ENCODE measurements at places on chromosomes 2 and 18.
A peak's percentile ranks its signal among the peaks of the same experiment; 100 is the strongest.

GRCh38 chr2:68744366-68744912, 9.8 kb downstream of the ARHGAP25 start:
- DNase-seq = no peak

DNA sequence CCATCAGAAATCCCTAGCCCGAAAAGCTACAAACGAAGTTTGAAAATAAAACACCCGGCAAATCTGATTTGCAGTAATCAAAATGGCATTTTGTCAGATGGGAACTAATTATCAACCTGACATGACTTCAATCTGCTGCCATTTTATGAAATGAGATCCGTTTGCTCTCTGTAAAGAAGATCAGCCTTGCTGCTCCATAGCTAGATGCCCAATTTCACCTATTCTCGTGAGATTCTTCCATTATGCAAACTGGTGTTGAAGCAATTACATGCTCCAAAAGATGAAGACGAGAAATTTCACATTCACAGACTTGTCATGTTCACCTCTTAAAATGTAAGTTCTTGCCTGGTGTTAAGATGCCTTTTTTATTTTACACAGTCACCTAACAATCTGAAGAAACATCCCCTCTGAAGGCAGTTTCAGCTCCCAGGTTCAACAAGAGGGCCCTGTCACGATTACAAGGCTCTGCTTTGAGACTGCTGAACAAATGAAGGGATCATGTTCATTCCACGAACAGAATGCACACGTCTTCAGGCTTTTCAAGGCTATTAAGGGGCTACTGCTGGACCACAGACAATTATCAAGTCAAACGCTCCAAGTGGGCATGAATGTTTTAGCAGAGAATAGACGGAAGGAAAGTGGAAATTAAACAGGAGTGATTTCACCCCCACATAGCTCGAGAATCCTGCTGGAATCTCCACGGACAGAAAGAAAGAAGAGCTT, 172.6 kb upstream of the PID1 start:
- no peak for DNase-seq

GRCh38 chr2:38959938-38960608, 70.4 kb downstream of the ARHGEF33 start:
- peak; percentile 9 for DNase-seq

- DNase-seq = peak; percentile 48
Observed at GRCh38 chr2:48114256-48114655, 208.0 kb upstream of the FBXO11 start.

GRCh38 chr2:128617661-128618060, 299.0 kb upstream of the HS6ST1 start:
- no peak for DNase-seq

- DNase-seq = no peak
Observed at GRCh38 chr18:61847164-61847791, 45.5 kb downstream of the RNF152 start.

- no peak for DNase-seq
Observed at GRCh38 chr18:56823986-56824565, 172.9 kb downstream of the WDR7 start.

GRCh38 chr2:137797641-137798040, 166.6 kb upstream of the HNMT start:
- DNase-seq = no peak

DNA sequence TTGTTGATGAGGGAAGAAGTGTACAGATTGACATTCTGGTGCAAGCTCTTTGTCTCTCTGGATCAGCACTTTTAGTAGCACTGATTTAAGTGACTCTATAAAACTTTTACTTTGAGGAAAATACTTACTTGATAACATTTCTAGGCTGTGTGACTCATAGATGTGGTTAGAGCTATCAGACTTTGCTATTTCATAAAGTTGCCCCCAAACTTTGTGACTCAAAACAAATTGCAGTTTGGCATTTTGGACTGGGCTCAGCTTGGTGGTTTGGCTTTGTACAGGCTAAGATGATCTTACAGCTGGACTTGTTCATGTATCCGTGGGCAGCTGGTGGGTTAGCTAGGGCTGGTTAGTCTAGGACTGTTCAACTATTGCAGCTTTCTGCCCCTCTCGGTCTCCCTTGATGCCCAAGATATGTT, 42.1 kb upstream of the GLS start:
- DNase-seq = no peak

GRCh38 chr18:58223717-58224424, 179.8 kb downstream of the NEDD4L start:
- DNase-seq = no peak

DNA sequence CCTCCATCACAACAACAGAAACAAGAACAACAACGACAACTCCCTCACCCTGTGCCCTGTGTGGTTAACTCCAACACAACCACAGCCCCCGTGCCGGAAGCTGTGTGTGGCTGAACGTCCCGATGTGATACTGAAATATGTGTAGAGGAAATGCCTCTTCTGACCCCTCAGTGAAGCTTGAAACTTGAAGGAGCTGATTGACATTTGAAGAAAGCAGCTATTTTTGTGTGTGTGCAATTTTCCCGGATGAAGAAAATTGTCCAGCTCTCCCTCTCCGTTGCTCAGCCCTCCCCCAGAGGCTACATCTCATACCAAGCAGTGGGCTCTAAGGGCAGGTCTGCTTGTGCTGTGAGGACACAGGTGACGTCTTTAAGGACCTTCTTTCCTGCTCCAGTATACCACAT, 173.8 kb downstream of the ICOS start:
- peak; percentile 8 for DNase-seq

DNA sequence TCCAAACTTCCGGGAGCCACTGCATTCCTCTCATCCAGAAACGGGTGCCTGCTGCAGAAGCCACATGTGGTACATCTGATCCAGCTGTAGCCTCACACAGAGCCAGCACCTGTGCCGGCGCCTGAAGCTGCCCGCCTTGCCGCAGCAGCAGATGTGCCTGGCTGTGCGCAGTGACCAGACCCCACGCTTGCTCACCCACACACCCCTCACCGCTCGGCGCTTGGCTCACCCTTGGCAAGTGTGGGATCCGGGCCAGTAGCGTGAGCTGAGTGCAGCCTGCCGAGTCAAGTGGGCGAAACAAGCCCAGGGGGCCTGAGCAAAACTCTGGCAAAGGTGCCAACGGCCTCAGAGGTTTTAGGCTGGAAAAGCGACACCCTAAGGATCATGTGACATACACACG, 220.1 kb upstream of the TMEFF2 start:
- no peak for DNase-seq

GRCh38 chr2:233854241-233854981, at the start of gene HJURP:
TSS of gene HJURP (minus strand) at chr2:233854535. CDS start at chr2:233854500, 35 bp downstream.
- peak; percentile 73 for DNase-seq

GRCh38 chr2:104236491-104236890, 617.4 kb upstream of the POU3F3 start:
- DNase-seq = no peak

GRCh38 chr2:46298522-46299353, 1.5 kb downstream of the EPAS1 start:
- DNase-seq = no peak

DNA sequence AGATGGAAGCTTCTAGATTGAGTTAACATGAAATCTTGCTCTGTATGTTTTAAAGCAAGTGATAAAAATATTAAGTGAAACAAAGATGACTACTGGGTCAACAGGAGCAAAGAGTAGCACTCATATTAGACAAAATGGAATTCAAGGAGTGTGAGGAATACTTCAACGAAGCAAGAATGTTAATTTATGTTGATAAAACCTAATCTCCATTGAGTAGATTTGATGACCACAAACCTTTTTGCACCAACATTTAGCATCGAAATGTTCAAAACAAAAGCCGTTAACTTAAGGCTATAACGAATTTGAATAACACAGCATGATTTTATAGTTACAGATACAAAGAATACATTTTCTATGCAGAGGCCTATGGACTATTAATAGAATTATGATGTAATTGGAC, 35.7 kb downstream of the MRPS9 start:
- DNase-seq = no peak

- DNase-seq = no peak
Observed at GRCh38 chr2:164739966-164740365, 101.7 kb downstream of the COBLL1 start.

DNA sequence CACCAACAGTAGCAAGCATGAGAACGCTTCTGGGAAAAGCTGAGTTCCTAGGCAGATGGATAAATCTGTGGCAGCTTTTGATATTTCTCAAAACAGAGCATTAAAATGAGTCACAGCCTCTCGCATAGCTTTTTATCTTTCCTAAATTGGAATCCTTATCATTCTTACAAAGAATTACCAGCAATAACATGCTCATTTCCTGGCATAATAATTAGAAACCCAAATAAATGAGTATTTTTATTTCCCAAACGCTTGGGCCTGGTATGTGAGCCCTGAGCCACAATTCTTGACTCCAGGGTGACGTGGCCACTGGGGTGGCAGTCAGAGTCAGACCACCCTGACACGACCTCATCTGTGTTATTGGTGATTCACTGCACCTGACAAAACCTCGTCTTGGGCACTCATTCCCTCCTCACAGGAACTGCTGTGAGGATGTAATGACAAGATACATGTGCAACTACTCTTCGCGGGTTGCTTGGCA, 210.7 kb downstream of the ARL4C start:
- DNase-seq = no peak

DNA sequence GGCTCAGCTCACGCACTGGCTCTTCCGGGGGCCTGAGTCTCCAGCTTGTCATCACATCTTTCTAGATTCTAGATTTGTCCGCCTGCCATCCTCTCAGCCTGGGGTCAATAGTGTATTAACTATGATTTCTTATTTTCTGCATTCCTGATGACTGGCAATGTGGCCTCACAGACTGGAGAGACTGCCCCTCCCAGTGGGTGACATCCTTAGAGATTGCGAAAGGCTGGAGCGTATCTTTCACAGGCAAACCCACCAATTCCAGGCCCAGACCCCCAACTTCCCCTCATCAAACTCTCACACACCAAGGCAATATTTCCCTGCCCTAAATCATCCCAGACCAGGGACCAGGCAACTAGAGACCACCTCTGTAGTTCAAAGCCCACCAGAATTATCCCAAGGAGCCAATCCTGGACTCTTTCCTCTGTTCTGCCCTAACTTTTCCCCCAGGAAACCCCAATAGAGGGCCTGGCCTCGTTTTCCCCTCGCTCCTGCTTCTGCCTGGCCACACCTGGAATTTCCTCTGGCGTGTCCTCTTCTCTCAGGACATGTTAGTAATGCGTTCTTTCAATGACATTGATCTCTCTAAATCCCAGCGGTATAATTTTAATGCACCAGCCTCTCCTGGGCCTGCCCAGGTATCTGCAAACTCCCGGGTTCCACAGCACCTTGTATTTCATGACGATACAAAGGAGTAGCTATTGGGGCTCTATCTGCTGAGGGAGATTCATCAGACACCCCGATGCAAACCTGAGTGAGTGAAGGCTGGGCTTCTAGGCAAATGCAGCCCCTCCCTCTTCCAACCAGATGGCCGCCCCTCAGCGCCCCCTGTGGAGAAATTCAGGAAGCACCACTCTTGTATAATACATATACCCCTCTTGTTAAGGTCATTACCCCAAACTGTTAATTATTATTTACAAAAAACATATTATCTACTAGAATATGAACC, 2.4 kb upstream of the KCNF1 start:
- DNase-seq = no peak

DNA sequence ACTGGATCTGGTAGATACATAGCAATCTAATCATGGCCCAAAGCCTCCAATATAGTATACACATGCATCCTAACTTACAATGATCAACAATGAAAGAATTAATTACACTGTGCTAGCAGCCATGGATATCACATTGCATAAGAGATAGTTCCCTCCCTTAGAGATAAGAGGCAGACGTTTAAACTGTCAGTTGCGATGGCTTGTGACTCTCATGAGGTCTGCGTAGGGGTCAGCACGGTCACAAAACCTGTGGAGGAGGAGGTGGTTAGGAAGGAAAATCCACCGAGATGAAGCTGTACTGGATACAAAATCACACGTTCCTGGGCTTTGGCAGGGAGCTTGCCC, 800 bp upstream of the RALB start:
- no peak for DNase-seq

- DNase-seq = no peak
Observed at GRCh38 chr18:7479756-7480155, 87.4 kb upstream of the PTPRM start.

DNA sequence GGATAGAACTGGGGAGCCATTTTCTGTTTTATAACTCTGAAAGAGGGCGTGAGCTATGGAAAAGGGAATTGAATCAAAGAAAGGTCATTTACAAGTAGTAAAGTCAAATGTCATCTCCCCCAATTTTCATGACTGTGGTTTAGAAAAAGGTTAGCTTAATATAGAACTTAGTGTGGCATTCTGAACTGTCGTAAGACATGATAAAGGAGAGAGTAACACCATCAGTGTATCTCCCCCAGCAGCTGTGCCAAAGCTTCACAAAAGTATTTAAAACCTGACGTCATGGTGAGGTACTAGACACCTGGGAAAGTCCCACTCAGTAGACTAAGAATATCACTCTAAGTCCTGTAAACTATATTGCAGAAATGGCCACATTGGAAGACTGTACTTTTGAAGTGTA, 5.8 kb upstream of the IKZF2 start:
- no peak for DNase-seq

DNA sequence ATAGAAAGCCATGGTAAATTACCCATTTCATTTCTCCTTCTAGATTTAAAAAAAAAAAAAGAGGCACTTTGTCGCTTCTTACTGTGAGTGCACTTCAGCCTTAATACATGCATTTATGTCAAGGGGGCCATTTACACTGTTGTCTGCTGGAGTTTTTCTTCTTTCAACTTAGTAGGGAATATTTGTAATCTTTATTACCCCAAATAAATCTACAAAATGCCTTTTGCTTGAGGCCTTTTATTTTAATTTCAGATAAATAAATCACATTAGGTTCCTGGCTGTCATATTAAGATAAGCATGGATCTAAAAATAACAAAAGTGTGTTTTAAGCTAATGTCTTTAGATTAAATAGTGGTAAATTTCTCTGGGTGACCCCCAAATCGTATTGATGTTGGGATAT, 276.0 kb downstream of the NCKAP5 start:
- DNase-seq = no peak

GRCh38 chr2:112301171-112301584, 25.8 kb downstream of the ZC3H6 start:
- DNase-seq = no peak

DNA sequence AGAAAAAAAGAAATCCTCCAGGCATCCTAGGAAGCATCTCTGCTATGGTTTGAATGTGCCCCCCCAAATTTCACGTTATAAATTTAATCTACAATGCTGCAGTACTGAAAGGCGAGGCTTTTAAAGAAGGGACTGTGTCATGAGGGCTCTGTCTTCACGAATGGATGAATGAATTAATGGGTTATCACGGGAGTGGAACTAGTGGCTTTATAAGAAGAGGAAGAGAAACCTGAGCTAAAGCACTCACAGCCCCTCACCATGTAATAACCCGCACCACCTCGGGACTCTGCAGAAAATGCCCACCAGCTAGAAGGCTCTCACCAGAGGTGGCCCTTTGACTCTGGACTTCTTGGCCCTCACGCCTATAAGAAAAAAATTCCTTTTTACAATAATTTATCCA, 27.6 kb downstream of the RNU4ATAC start:
- no peak for DNase-seq

DNA sequence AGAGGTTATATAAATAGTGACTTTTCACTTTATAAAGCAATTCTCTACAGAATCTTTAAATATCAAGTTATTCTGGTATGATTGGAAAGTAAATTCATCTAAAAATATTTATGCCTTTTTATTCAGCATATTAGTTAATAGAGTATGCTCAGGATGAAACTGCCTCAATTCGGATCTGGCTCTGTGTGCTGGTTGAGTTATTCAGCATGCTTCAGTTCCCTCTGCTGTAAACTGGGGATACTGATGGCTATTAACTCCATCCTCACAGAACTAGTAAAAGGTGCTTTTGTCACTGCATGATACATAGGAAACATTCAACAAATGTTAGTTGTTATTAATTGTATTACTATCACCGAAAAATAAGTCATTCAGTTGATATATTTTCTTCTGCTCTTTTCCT, 250.3 kb downstream of the NRXN1 start:
- no peak for DNase-seq

GRCh38 chr18:78717766-78718150, 261.9 kb upstream of the SALL3 start:
- DNase-seq = no peak
